ENCODE measurements at places on chromosomes 12 and 14. TPM values are rescaled to one million over a fixed set of nuclear protein-coding genes. Genes with fewer than 3 reads are reported as not detected.

DNA sequence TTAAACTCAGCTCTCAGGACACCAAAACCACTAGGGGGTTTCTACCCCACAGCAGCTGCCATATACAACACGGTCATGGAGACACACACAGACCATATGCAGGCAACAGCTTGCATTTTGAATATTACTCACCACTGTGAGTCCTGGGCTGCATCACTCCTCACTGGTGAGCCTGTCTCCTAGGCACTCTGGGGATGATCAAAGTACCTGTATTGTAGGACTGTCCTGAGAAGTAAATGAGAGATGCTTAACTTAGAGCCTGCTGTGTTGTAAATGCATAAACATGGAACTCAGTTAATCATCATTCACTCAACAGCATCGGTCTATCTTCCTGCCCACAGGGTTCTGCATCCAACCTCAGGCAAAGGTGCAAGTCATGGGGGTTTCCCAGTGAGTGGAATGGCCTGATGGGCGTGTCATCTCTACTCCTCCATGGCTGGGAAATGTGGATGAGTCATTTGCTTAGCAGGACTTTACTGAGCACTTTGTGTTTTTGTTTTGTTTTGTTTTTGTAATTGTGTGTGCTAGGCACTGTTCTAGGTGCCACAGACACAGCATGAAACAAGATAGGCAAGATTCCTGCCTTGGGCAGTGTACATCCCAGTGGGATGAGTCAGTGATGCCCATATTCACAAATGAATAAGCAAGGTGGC is 1141.2 kb upstream of the TMEM132C start:
- no peaks in the 10 kb centered on the region for H3K36me3 ChIP-seq
- peaks cover 2% of the 10 kb centered on the region for H3K27me3 ChIP-seq
- no peak for DNase-seq
- no peaks in the 10 kb centered on the region for H3K4me1 ChIP-seq

- peaks cover 4% of the 10 kb centered on the region for H3K4me1 ChIP-seq
- no peak overlapping the region for H3K27ac ChIP-seq
- no peaks in the 10 kb centered on the region for H3K36me3 ChIP-seq
- H3K27me3 ChIP-seq: no peaks in the 10 kb centered on the region
- H3K4me3 ChIP-seq: no peak overlapping the region
Observed at GRCh38 chr12:79936670-79937069, 1.8 kb upstream of the PPP1R12A start.

MAP3K9 gene
- total RNA-seq: 5.9 TPM

DNA sequence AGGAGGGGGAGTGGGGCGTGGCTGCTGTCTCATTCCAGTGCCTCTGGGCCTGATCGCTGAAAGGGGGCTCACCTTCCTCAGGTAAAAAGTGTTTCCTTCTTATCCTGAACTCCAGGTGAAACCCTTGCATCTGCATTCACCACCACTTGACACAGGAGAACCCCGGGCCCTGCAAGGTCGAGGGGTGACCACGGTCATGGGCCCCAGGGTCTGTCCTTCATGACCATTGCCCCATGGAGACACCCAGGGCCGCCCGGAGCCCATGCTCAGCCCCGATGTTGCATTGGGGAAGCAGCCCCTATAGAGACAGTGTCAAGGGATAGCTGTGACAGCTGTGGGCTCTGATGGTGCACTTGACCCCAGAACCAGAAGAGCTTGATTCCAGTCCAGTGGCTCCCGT is 34.4 kb upstream of the DYNC1H1 start:
- H3K4me1 ChIP-seq: no peaks in the 10 kb centered on the region
- H3K36me3 ChIP-seq: peaks cover 34% of the 10 kb centered on the region
- no peak for DNase-seq

SYT1 gene
- not detected for total RNA-seq

C3AR1 gene
- total RNA-seq: 1.4 TPM

LTBR gene
- 0.67 TPM for total RNA-seq

GRCh38 chr12:63423839-63424238 is 244.5 kb downstream of the DPY19L2 start:
- no peaks in the 10 kb centered on the region for H3K4me1 ChIP-seq
- H3K4me3 ChIP-seq: no peak overlapping the region
- H3K27ac ChIP-seq: no peak overlapping the region
- no peaks in the 10 kb centered on the region for H3K27me3 ChIP-seq
- no peak for DNase-seq

DNA sequence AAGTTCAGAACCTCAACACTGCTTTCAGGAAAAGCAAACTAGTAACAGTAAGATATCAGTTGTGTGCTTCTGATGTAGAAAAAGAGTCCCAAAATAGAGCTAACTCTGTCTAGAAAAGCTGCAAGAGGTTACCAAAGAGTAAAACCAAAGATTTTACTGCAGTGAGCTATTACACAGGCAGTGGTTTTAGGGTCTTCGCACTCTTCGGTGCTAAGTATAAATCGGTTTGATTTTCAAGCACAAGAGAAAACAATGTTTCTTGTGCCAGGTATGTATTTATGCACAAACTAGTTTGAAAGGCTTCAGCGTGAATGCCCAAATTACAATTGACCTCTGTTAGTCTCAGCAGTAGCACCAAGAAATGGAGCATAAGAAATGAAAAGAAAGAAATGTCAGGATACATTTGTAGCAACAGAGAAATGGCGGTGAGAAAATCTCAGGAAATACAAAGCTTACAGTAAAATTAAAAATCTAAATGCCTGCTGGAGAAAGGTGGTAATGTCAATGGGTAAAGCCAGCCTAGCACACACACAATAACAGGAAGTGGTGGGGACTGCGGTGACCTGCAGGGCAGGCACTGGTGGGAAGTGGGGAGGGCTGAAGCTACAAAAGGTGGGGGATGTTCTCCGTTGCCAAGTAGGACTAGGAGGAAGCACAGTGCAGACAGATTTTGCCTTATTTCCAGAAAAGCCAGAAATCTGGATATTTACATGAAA is 18.0 kb upstream of the DYRK2 start:
- DNase-seq: peak; percentile 98
- peak overlapping the region; percentile 19 for H3K4me3 ChIP-seq
- no peaks in the 10 kb centered on the region for H3K36me3 ChIP-seq
- H3K27ac ChIP-seq: peak overlapping the region; percentile 77
- H3K27me3 ChIP-seq: no peaks in the 10 kb centered on the region

CELA1 gene
- 1.2 TPM for total RNA-seq

GRCh38 chr12:50182461-50182860 is 15.3 kb upstream of the CERS5 start:
- no peak overlapping the region for H3K4me3 ChIP-seq
- no peaks in the 10 kb centered on the region for H3K4me1 ChIP-seq
- H3K36me3 ChIP-seq: peaks cover 39% of the 10 kb centered on the region
- H3K27ac ChIP-seq: no peak overlapping the region
- H3K27me3 ChIP-seq: no peaks in the 10 kb centered on the region
- no peak for DNase-seq

DNA sequence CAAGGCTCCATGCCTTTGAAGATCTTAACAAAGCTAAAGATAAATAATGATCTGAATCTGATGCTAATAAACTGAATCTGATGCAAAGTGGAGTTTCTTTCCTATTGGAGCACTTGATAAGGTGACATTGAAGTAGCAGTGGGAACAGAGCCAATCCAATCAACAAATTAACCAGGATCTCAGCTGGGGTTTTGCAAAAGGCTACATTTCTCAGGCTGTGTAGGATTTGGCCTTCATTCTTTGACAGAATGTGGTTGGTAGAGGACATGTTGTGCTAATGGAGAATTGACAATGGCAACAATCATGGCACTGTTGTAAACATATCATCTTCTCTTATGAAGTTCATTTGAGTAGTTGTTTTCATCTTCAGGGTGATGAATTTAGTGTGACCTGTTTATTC is 164.9 kb downstream of the CCDC91 start:
- H3K27ac ChIP-seq: no peak overlapping the region
- no peaks in the 10 kb centered on the region for H3K27me3 ChIP-seq
- H3K4me1 ChIP-seq: no peaks in the 10 kb centered on the region
- no peak for DNase-seq

C12orf56 gene
- total RNA-seq: 0.17 TPM

DNA sequence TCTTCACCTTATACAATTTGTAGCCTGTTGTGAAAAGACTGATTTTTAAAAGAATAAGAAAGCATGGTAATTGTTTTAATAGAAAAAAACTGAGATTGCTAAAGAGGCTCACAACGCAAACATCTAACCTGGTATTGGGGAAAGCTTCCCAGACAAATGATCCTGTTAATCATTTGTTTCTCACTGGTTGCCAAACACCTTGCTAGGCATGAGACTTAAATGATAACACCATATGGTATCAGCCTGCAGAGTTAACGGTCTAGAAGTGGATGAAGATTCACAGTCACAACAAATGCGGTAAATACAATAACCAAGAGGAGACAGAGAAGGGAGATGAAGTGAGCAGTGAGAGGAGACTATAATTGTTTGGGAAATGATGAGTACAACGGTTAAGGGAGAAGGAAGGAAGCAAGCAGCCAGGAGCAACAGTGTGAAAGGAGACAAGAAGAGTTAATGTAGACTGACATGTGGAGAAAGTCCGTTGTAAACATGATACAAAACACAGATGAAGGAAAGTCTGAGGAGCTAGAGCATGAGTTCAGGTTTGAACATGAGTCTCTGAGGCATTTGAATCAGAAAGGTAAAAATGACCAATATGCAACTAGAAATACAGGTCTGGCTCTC is 19.8 kb downstream of the GXYLT1 start:
- H3K4me1 ChIP-seq: no peaks in the 10 kb centered on the region
- H3K36me3 ChIP-seq: no peaks in the 10 kb centered on the region
- H3K27me3 ChIP-seq: no peaks in the 10 kb centered on the region
- H3K27ac ChIP-seq: no peak overlapping the region
- no peak for DNase-seq

FGD4 gene
- total RNA-seq: 0.34 TPM

- no peak overlapping the region for H3K4me3 ChIP-seq
- no peaks in the 10 kb centered on the region for H3K4me1 ChIP-seq
- DNase-seq: no peak
- H3K36me3 ChIP-seq: no peaks in the 10 kb centered on the region
- no peaks in the 10 kb centered on the region for H3K27me3 ChIP-seq
Observed at GRCh38 chr14:33545696-33546095, 405.2 kb downstream of the EGLN3 start.

GRCh38 chr12:72540811-72541210 is 268.6 kb downstream of the TRHDE start:
- H3K36me3 ChIP-seq: no peaks in the 10 kb centered on the region
- no peak overlapping the region for H3K27ac ChIP-seq
- H3K4me3 ChIP-seq: no peak overlapping the region
- no peaks in the 10 kb centered on the region for H3K27me3 ChIP-seq
- no peak for DNase-seq

VRTN gene
- not detected for total RNA-seq

- H3K4me1 ChIP-seq: peaks cover 15% of the 10 kb centered on the region
- DNase-seq: no peak
- H3K36me3 ChIP-seq: no peaks in the 10 kb centered on the region
- H3K4me3 ChIP-seq: no peak overlapping the region
- H3K27me3 ChIP-seq: peaks cover 21% of the 10 kb centered on the region
Observed at GRCh38 chr14:74952180-74952665, 3.2 kb downstream of the PGF start.

DNA sequence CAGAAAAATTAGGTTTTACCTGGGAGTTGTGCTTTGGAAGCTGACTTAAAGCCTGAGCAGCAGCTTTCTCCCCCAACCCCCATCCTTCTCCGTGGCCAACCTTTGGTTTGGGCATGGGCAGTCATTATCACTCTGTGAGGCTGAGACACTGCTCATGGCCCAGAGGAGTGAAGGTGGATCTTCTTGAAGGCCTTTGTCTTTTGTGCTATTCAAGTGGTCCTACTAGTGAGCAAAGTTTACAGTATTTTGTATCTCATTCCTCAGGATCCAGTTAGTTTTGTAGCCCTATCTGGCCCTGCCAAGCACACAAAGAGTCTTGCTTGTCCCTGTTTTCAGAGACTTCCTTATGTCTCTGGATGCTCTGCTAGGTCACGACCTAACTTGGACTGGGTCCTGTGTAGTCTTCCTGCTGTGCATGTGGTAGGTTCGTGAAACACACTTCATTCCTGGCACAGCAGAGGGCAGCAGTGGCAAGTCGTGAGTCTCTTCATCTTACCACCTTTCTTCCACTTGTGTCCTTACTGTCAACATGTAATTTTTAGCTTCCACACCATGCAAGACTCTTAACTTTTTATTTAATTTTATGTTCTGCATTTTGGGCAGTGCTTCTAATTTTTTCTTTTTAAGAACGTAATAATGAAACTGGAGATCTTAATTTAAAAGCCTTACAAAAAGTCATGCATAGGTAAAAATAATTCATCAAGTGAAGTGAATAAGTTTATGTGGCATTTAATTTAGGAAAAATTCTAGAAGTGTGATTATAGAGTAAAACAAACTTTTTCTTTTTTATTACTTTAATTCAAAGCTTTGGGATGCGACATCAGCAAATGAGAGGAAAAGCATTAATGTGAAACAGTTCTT is 53.7 kb downstream of the APAF1 start:
- peak; percentile 11 for DNase-seq
- peaks cover 45% of the 10 kb centered on the region for H3K36me3 ChIP-seq
- H3K4me3 ChIP-seq: no peak overlapping the region
- H3K27ac ChIP-seq: no peak overlapping the region
- no peaks in the 10 kb centered on the region for H3K27me3 ChIP-seq

DNA sequence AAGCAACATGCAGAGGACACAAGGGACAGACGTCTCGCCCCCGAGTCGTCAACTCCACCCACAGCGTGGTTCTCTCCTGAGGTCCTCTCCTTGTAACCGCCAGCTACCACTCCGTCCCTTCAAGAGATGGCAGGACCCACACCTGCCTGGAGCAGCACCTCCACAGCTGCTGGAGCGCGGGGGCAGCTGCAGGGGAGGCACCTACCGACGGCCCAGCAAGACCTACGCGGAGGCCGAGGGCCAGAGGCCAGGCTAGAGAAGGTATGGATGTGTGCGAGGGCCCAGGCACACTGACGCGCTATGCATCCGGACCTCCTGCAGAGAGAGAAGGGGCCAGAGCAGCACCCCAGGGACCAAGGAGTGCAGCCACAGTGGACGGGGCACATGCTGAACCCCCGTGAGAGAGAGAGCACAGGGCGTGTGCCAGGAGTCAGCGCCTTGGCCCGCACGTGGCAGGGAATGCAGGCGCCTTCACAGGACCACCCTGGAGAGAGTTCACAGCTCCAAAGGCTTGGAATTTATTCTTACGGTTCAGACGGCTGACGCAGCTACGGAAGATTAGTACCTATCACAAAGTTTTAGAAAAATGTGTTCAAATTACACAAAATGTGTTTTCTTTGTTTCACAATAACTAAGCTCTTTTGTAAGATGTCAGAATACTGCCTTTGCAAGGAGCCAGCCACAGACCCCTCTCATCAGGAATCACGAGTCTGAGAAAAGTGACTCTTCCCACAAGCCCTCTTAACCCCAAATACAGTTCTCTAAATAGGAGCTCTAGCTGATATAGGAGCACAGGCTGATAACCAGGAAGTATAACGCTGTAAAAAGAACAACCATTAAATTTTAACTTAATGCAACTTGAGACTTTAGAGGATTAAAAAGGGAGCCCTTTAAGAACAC is 36.8 kb downstream of the CDC42BPB start:
- H3K4me3 ChIP-seq: no peak overlapping the region
- H3K27me3 ChIP-seq: peaks cover 2% of the 10 kb centered on the region
- H3K4me1 ChIP-seq: peaks cover 6% of the 10 kb centered on the region
- no peaks in the 10 kb centered on the region for H3K36me3 ChIP-seq
- H3K27ac ChIP-seq: no peak overlapping the region

GRCh38 chr12:52121824-52122539 is 42.5 kb downstream of the SMIM41 start:
- H3K4me1 ChIP-seq: peaks cover 17% of the 10 kb centered on the region
- DNase-seq: peak; percentile 62
- no peak overlapping the region for H3K4me3 ChIP-seq
- H3K27me3 ChIP-seq: peaks cover 5% of the 10 kb centered on the region
- no peak overlapping the region for H3K27ac ChIP-seq
- H3K36me3 ChIP-seq: no peaks in the 10 kb centered on the region

- peaks cover 74% of the 10 kb centered on the region for H3K27me3 ChIP-seq
- no peak for DNase-seq
- H3K27ac ChIP-seq: no peak overlapping the region
- no peaks in the 10 kb centered on the region for H3K36me3 ChIP-seq
- H3K4me3 ChIP-seq: no peak overlapping the region
Observed at GRCh38 chr12:114700392-114701103, 16.6 kb upstream of the TBX3 start.

TUBA1B gene
- total RNA-seq: 116 TPM

All from CD4-positive, alpha-beta T cell (primary cell).